Fibroblast of the conjunctiva (primary cell): ENCODE measurements at places on chromosomes 4 and X.

- no peak for DNase-seq
Measured at GRCh38 chr4:113555868-113556267, 205.7 kb downstream of the CAMK2D start.

- DNase-seq, result no peak
Measured at GRCh38 chrX:114071412-114071811, 512.5 kb upstream of the HTR2C start.

- DNase-seq, result no peak
Measured at GRCh38 chr4:3276986-3277385, 15.8 kb upstream of the RGS12 start.

- DNase-seq, result no peak
Measured at GRCh38 chrX:53644751-53645150, 41.8 kb downstream of the HUWE1 start.

- no peak for DNase-seq
Measured at GRCh38 chr4:73257651-73258435, 755 bp downstream of the ANKRD17 start.

DNA sequence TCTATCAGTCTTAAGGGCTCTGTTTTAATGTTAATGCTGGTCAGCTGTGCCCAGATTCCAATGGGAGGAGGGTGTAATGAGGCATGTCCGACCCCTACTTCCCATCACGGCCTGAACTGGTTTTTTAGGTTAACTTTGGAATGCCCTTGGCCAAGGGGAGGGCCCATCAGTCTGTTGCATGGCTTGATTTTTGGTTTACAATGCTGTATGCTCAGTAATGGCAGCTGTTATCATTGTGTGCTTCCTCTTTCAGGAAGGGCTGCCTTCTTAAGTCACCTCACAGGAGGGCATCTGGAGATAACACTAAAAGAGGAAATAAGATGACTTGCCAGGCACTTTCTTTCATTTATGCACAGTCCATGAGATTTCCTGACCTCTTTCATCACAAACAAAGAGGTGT lies 36.3 kb downstream of the ATXN3L start:
- no peak for DNase-seq

DNA sequence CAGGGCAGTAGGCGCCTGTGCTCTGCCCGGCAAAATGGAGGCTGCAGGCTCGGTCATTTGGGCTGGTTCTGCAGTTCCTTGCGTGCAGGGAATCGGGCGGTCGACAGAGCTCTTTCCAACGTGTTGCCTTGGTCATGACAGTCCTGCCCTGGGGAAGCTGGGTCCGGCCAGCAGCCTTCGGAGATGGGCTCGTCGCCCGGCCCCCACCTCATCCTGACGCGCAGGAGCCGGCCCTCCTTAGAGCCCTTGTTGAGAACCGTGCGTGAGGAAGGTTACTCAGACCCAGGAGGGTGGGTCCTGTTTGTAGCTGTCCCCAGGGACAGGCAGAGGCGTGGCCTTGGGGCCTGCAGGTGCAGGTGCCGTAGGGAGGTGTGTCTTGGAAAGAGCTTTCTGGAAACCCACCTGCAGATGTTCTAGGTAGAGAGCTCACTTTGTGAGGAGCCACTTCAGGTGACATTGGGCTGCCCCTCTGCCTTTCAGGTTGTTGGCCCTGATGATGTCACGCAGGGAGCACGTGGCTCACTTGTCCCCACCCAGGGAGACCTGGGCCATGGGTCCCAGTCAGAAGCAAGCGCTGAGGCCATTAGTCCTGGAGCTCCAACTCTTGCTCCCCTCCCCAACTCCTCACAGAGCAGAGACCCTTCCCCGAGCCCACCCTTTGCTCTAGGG lies 15.2 kb upstream of the HGFAC start:
- DNase-seq, result no peak

GRCh38 chr4:38664706-38665401 lies 855 bp downstream of the KLF3 start:
- no peak for DNase-seq

- DNase-seq, result no peak
Measured at GRCh38 chrX:31487951-31488350, 416.1 kb upstream of the FTHL17 start.

DNA sequence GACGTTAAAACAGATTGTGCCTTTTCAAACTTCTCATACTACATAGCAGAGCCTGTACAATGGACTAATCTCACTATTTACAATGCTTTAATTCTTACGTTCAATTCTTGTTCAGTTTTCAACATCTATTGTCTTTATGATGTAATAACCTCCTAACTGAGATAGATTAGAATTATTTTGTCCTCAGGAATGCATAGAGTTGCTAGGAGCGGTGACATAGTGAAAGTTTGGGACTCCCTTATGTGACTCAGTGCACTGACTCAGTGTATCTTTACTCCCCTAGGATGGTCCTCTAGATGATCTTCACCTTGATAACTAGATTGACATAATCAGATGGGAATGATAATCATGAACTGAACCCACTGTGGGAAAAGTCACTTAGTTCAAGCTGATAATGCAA lies 151.5 kb downstream of the VEGFC start:
- DNase-seq, result no peak

DNA sequence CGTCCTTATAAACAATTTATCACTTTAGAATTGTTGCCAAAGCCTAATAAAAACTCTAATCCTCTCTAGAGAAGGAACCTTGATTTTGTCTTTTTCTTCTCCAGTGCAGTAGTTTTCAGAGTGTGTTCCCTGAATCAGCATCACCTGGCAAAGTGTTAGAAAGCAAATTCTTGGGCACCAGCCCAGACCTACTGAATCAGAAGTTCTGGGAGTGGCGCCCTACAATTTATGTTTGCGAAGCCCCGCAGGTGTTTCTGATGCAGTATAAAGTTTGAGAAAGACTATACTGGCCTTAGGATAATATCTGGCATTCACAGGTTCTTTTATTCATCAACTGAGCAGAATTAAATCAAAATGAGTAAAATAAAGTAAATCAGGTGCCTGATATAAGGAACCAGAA lies 645.8 kb upstream of the ATOH1 start:
- DNase-seq, result no peak

DNA sequence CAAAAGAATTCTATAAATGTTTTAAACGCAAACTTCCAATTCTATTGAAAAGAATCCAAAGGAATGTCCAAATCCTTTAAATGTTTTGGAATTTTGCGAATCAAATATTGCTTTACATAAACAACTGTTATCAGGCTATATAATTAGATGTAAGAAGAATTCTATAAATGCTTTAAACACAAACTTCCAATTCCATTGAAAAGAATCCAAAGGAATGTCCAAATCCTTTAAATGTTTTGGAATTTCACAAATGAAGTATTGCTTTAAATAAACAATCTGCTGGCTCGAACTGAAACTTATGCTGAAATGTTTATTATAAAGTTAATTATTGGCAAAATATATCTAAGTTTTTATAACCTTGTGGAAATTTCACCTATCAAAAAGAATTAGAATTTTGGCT lies 16.1 kb downstream of the DAPP1 start:
- no peak for DNase-seq

DNA sequence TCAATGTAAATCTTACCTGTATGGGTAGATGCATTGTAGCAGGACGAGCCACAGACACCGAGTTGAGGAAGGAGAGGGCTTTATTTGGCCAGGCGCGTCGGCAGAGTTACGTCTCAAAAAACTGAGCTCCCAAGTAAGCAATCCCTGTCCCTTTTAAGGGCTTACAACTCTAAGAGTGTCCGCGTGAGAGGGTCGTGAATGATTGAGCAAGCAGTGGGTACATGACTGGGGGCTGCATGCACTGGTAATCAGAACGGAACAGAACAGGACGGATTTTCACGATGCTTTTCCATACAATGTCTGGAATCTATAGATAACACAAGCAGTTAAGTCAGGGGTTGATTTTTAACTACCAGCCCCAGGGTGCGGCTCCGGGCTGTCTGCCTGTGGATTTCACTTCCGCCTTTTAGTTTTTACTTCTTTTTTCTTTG lies 524.9 kb upstream of the HTR2C start:
- no peak for DNase-seq

GRCh38 chr4:147509386-147509785 lies 28.5 kb downstream of the EDNRA start:
- no peak for DNase-seq

DNA sequence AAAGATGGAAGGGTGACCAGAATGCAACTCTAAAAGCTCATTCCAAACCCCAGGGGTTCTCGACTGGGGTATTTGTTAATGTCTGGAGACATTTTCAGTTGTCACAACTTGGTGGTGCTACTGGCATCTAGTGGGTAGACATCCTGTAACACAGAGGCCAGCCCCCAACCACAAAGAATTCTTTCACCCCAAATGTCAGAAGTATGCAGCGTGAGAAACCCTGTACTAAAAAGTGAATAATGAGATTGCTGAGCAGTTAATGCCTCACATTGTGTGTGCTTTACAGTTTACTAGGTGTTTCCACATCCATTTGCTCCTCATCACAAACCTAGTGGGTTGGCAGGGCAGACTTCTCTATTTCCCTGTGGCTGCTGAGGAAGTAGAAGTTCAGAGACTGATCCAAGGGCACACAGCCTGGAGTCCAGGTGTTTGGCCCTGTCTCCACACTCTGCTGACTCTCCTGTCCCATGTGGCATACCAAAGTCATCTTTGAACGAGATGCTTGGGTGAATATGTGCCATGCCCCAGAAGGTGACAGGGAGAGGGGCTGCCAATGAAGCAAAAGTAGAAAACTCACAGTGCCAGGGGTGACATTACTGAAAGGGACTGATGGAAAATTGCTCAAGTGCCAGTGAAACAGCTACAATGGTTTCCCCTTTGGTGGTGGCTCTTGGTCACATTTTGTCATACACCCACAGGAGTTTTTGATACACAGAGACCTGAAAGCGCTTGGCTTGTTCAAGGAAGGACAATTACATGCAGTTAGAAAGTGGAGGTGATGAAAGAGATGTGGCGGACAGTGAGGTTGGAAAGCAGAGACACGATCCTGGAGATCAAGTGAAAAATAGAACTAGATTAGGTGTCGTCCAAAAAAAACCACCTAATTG lies 10.1 kb upstream of the TMEM154 start:
- no peak for DNase-seq

GRCh38 chrX:10198254-10198653 lies 41.5 kb downstream of the CLCN4 start:
- DNase-seq, result no peak

- no peak for DNase-seq
Measured at GRCh38 chr4:73586040-73586439, 34.2 kb downstream of the RASSF6 start.

GRCh38 chr4:88333741-88334405 lies 44.8 kb upstream of the HERC6 start:
- DNase-seq, result peak; percentile 55

GRCh38 chr4:2412534-2412884 lies 5.9 kb downstream of the ZFYVE28 start:
- DNase-seq, result no peak

GRCh38 chr4:153646978-153647377 lies 37.1 kb upstream of the TLR2 start:
- DNase-seq, result no peak

DNA sequence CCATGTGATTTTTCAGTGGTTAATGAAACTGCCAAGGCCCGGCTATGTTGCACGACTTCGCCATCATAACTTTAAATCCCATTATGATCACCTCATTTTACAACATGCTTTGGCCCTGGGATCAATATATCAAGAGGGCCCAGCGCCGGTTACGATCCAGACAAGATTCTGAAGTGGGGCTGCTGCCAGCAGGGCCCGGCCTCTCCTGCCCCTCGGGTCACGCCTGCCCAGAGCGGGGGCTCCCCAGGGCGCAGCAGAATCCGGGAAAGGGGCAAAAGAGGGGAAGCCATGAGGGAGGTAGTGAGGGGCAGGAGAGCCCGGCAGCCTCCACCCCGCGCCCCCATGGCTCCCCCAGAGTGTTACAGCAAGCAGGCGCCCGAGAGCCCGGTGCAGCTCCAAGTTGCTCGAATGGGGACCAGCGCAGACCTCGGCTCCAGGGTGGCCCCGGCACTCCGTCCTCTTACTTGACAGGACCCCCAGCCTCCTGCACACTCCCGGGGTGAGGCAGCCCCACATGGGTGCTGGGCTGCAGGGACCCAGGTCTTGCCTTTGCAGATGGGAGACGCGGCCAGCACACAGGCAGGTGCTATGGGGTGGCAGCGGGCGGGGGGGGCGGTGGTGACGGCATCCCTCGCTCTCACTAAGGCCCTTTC lies 129.8 kb upstream of the NKX1-1 start:
- DNase-seq, result no peak

GRCh38 chr4:123304151-123304964 lies 92.2 kb upstream of the SPRY1 start:
- DNase-seq, result no peak

DNA sequence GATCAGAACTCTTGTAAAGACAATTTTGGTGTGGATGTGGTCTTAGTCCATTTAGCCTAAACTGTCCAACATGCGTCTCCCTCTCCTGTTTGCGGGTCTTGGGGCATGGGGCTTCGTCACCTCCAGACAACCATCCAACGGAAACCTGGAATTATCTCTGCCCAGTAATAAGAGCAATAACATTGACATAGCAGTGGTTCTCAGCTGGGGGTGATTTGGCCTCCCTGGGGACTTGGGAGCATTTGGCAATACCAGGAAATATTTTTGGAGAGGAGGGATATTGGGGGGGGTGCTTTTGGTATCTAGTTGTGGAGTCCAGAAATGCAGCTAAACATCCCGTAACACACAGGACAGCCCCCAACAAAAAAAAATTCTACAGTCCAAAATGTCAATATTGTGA lies 47.2 kb downstream of the SEL1L3 start:
- DNase-seq, result no peak

DNA sequence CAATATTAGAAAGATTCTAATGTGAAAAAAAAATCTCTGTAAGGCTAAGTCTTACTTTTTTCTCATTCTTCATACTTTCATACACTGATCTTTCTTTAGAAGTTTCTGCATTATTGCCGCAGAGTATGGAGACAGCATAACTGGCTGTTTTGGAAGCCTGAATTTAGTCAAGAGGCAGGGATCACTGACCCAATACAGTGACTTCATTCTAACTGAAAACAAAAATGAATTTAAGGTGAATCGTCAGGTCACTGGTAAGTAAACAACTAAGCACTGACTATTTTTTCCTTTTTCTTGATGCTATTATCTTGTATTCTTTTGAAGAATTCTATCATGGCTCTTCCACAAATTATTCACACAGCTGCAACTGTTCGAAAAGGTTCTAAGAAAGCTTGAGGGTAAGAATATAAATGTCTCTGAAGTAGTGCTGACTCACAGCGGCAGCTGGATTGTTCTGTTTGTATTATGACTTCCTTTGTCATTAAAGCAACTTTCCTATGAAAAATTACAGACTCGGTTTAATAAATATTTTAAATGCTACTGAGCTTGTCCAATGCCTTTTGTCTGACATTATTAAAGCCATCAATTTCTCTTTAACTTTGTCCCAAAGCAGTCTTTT lies 609.3 kb downstream of the FSTL5 start:
- no peak for DNase-seq
